ENCODE measurements at places on chromosomes 3 and 15.
A peak's percentile ranks its signal among the peaks of the same experiment; 100 is the strongest.

DNA sequence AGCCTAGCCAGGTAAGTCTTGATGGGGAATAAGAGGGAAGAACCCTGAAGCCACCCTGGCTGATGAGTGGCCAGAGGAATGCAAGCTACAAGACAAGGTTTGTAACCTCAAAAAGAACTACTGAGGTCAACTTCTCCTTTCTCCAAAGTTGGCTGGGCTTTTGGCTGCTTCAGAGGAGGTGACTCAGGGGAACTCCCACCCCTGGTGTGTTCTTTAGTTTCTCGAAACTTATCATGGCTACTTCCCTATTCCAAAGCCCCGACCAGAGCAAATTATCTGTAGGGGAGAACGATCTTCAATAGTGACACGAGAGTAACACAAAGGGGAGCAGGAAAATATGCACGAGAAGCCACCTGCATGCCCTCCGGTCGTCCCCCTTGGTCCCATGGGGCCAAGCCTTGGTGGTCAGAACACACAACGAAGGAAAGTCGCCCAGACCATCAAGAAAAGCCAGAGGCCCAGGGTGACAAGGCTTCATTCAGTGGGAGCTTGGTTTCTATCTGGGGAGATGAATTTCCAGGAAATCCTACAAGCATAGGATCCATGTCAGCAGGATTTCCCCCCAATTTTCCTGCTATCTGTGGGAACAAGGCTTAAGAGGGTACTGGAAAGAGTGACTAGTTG is 6.5 kb upstream of the BCL2A1 start:
- DNase-seq = peak; percentile 65

- DNase-seq = no peak
Measured at GRCh38 chr15:53446376-53446775, 313.1 kb downstream of the WDR72 start.

DNA sequence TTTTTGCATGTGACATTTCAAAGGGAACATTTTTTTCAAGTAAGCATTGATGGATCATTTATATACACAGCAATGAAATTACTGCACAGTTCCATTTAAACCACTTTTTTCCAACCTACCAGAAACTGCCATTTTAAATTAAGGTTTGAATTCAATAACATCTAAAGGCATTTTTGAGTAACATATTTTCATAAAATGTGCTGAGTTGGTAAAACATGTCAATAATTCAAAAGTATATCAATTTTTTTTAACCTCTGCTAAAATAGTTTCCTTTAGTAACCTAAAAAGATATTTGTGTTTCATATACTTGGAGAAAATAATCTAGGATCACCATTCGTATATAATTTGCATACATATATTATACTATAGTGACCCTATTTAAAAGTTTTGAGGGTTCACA is 355.1 kb upstream of the KCNMB2 start:
- no peak for DNase-seq

GRCh38 chr3:137163241-137163871 is 205.6 kb downstream of the IL20RB start:
- no peak for DNase-seq

GRCh38 chr3:170497207-170498095 is 78.8 kb downstream of the CLDN11 start:
- no peak for DNase-seq

DNA sequence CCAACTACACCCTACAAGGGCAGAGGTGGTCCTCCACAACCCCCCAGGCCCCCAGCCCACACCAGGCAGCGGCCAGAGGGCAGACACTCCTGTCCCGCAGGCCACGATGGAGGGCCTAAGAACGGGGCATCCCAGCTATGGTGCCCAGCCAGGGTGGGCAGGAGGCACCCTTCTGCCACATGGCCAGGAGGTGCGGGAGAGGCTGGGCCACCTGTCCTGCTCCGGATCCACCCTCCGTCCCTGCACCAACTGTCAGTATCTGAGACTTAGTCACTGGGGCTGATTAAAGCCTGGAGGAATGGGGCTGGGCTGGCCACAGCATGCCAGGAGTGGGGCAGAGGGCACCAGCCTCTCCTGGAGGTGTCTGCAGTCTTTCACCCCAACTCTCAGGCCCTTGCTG is 37.9 kb downstream of the TNK2 start:
- DNase-seq = no peak

- DNase-seq = no peak
Measured at GRCh38 chr3:9301091-9301490, 51.6 kb upstream of the SRGAP3 start.

- no peak for DNase-seq
Measured at GRCh38 chr15:75590239-75590638, 11.1 kb upstream of the PTPN9 start.

GRCh38 chr3:59266551-59266950 is 216.7 kb upstream of the CFAP20DC start:
- no peak for DNase-seq

- DNase-seq = peak; percentile 5
Measured at GRCh38 chr3:158532099-158532734, 38.8 kb upstream of the MLF1 start.

- DNase-seq = peak; percentile 52
Measured at GRCh38 chr15:90214553-90215196, 13.5 kb downstream of the SEMA4B start.

DNA sequence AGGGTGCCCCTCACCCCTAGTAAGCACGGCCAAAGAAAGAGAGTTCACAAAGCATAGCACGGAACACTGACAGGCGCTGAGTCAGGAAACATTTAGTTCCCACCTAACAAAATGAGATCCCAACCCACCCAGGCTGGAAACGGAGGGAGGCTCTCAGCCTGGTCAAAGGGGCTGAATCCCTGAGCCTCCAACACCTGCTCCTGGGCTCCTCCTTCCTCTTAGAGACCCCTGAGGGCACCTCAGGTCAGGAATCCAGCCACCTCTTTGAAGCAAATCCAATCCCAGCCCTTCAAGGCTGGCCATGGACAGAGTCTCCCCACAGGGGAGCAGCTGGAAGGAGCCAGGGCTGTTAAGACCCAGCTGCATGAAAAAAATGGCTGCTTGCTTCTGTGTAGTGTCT is 154.4 kb upstream of the HES1 start:
- no peak for DNase-seq

DNA sequence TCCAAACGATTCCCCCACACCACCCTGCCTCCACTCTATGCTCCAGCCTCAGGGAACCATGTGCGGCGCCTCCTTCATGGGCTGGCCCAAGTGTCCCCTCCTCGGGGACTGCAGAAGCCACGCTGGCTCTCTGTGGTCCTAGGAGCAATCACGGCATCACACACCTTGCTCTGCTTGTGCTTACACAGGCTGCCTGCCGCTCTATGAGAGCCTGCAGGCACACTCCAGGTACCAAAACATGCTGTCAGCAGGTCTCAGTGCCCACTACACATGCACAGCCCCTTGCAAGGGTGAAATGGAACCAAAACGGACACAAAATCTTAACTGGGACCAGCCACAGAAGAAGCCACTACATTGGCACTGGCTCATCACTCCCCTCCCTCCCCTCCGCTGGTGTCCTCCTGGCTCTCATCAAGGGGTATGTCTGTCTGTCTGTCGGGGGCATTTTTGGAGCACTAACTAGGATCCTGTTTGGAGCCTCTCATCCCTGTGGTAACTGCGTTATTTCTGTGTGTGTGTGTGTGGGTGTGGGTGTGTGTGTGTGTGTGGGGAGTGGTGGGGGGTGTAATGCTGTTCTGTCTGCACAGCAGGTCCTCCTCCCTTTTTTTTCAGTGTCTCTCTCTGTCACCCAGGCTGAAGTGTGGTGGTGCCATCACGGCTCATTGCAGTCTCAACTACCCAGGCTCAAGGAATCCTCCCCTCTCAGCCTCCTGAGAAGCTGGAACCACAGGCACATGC is 60.6 kb downstream of the DHX30 start:
- no peak for DNase-seq

DNA sequence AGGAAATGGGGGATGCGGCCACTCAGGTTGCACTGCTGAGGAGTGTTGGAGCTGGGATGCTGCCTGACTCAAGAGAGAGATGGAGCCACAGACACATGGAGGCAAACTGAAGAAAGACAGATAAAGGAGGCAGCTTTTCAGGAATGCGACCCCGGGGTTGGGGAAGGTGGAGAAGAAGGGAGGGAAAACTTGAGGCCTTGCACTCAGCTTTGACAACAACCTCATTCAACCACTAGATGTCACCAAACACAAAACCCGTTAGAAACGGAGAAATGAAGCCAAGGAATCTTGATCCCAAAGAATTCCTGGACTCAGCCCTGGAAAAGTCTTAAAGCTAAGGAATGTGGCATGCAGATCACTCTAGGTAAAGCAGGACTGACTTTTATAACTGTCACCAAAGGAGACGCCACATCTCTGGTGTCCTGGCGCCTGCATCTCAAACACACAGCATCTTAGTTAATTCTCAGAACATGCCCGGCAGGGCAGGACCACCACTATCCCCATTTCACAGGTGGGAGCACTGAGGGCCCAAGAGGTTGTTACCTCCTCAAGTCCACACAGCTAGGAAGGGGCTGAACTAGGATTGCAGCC is 59.6 kb upstream of the LMCD1 start:
- peak; percentile 8 for DNase-seq

- DNase-seq = no peak
Measured at GRCh38 chr15:101280007-101280406, 2.7 kb upstream of the SELENOS start.

DNA sequence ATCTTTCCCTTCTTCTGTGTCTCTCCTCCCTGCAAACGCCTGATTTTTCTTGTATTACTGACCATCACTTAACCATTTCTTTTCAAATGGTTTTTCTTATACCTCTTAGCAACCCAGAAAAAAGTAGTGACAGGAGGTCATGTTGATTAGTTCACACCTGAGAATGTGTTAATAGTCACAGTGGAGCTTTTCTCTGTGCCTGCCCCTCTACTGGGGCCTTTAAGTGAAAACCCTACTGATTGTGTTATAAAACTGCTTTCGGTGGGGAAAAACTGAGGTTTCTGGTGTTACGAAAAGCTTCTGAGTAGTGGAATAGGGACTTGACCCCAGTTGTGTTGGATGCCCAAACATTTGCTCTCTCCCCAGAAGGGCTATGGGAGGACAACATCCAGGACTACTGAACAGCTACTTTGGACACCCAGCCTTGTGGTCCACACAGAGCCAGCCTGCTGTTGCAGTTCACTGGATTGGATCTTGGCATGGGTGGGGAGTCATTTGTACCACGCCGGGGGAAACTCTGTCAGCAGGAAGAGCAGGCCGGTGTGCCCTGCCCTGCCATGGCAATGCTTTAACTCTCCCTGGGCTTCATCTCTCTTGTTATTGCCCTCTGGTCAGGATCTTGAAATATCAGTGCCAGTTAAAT is 10.3 kb downstream of the GPR87 start:
- DNase-seq = no peak

DNA sequence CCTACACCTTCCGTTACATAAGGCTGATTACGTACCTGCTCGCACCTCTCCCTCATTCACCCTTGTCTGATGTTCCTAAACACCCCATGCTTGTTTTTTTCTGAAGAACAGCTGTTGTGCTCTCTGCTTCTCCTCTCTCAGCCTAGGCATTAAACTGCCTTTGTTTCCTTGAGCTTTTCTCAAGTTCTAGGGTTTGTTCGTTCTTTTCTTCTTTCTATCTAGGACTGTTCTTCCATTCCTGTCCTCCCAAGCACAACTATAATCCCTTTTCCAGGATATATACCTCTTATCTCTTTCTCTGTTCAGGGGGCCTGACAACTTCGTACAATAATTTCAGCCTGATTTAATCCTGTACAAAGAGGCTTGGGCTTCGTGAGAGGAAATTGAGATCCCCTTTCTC is 11.4 kb downstream of the SYN2 start:
- no peak for DNase-seq

GRCh38 chr3:87375231-87375682 is 98.9 kb upstream of the POU1F1 start:
- DNase-seq = no peak

GRCh38 chr3:9183011-9183410 is 66.4 kb downstream of the SRGAP3 start:
- DNase-seq = no peak

GRCh38 chr3:42906070-42906847 is at the start of gene ZNF662:
ZNF662 (plus strand) TSS chr3:42906142; CDS start chr3:42908115, 1,973 bp downstream.
- no peak for DNase-seq

Data from germinal center (tissue), 1 donor.